CD4-positive, CD25-positive, alpha-beta regulatory T cell (primary cell): ENCODE measurements at places on chromosomes 16 and 17.

DNA sequence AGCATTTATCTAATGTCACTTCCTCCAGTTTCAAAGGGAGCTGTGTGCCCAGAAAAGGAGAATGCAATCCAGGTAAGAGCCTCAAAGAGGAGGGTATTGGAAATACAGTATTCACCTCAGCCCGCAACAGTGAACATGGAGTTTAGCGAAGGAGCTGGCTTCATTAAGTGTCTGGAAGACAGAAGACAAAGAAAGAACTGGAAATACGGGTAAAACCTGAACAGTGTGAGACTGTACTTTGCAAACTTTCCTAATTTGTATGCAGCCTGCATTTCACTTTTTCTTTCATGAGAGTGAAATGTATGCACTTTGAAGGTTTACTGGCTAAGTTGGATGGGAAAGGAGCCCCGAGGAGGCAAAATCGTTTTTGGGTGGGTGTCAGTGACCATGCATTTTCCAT, 478.4 kb downstream of the HS3ST3B1 start:
- DNase-seq, result no peak

DNA sequence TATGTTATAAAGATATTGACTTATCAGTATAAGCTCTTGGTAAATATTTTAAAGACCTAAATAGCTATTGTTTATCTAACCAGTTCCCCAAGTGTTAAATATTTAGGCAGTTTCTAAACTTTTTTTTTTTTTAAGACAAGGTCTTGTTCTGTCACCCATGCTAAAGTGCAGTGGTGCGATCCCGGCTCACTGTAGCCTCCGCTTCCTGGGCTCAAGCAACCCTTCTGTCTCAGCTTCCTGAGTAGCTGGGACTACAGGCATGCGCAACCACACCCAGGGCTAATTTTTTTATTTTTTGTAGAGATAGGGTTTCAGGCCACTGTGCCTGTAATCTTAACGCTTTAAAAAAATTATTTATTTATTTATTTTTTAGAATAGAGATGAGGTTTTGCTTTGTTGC, 43.5 kb downstream of the SNX29 start:
- no peak for DNase-seq

- DNase-seq, result peak; percentile 40
These were observed 89.2 kb upstream of the BRD7 start for GRCh38 chr16:50457979-50458491.

GRCh38 chr17:39165841-39166349, at the start of gene ARL5C:
Gene ARL5C, minus strand, starts transcription at chr17:39166161. Its CDS starts 401 bp downstream, at chr17:39165760.
- DNase-seq, result no peak

DNA sequence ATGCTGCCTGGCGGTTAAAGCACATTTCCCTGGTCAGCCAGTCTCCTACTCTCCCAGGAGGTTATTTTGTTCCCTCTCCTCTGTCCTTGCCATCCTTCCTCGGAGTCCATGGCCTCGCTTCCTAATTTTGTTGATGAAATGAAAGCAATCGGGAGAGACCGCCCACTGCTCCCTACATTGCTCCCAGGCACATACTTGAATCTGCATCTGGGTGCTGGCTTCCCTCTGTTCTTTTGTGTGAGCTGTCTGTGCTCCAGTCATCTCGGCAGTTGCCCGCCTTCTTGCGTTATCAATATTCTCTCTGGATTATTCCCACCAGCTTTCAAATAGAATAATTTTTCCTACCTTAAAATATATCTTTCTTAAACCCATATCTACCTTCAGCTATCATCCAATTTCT, 11.1 kb downstream of the KRT23 start:
- no peak for DNase-seq

DNA sequence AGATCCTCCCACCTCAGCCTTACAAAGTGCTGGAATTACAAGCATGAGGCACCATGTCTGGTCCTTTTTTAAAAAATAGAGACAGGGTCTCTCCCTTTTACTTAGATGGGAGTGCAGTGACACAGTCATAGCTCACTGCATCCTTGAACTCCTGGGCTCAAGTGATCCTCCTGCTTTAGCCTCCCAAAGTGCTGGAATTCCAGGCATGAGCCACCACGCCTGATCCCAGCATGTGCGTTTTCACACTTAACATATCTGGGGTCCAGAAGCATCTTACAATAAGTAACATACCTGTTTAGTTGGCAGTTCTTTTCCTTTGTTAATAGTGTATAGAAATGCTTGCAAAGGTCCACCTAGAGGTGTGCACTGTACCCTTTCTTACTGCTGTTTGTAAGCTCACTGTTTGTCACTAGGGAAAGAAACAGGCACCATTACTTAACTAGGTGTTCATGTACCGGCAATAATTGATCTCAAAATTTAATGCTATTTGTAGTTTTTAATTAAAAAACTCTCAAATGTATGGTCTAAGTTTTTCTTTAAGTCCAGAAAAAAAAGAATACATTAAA, 221.7 kb downstream of the RPTOR start:
- no peak for DNase-seq

GRCh38 chr16:14109782-14110727, 38.9 kb downstream of the MRTFB start:
- no peak for DNase-seq

GRCh38 chr16:56994311-56994710, 5.0 kb downstream of the NLRC5 start:
- no peak for DNase-seq

DNA sequence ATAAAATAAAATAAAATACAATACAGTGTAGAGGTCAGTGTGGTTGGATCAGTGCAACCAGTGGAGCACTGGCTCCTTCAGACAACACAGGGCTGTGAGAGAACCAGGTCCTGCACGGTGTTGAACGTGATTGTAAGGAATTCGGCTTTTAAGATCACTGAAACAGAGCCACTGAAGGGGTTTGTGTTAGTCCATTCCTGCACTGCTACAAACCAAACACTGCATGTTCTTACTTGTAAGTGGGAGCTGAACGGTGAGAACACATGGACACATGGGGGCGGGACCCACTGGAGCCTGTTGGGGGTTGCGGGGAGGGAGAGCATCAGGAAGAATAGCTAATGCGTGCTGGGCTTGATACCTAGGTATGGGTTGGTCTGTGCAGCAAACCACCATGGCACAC, 193.2 kb upstream of the AXIN2 start:
- no peak for DNase-seq

GRCh38 chr17:50331085-50331791, 14.7 kb upstream of the XYLT2 start:
- DNase-seq, result no peak
